ENCODE measurements at places on chromosomes 3 and 15.

DNA sequence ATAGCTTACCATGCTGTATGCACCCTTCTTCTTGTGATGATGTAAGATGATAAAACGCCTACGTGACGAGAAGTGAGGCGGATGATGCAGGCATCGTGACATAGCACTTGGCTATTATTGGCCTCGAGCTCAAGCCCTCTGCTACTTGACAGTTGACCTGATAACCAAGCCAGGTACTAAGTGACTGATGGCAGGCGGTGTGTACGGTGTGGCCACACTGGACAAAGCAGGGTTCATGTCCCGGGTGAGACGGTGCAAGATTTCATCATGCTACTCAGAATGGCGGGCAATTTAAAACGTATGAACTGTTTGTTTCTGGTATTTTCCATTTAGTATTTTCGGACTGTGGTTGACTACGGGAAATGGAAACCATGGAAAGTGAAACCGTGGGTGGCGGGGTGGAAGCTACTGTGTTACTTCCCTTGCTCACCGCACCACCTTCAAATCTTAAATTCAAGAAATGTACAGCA, 57.7 kb downstream of the SLC12A8 start:
- peak; percentile 49 for DNase-seq

DNA sequence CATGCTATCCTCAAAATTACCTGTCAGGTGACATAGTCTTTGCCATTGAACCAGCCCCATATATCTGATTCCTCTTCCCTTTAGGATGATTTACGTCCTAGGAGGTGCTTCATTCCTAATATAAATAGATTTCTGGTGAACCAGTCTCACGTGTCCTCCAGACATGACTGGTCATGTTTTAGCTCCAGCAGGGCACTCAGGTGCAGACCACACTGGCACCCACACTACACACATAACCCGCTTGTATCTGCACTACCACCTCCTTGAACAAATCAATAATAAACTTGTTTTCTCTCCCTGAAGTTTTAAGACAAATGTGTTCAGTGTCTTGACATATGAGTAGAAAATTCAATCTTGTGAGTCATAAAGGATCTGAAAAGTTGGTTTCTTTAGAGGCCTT, 155.5 kb downstream of the GOLIM4 start:
- DNase-seq: no peak

- no peak for DNase-seq
Observed at GRCh38 chr3:10420745-10421475, 84.5 kb downstream of the ATP2B2 start.

DNA sequence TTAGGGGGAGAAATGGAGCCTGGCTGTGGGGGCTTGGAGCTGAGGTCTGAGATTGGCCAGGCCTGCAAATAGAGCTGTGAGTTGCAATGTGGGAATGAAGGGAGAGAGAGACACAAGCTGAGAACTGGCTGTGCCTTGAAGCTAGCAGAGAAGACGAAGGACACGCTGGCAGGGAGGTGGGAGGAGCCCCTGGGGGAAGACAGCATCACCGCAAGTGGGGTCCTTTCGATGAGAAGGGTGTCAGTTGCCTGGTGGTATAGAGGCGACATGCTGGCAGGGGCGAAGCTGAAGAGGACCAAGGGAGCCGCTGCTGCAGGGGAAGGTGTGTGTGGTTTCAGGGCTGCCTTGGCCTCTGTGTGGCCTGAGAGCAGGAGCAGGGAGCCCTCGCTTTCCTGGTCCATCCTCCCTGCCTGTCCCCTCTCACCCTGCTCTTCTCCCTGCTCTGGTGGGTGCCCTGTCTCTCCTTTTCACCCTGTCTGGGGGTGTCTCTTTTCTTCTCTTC, 5.5 kb downstream of the RHCG start:
- DNase-seq: no peak

- DNase-seq: no peak
Observed at GRCh38 chr3:42746455-42747450, 26.3 kb downstream of the CCDC13 start.

DNA sequence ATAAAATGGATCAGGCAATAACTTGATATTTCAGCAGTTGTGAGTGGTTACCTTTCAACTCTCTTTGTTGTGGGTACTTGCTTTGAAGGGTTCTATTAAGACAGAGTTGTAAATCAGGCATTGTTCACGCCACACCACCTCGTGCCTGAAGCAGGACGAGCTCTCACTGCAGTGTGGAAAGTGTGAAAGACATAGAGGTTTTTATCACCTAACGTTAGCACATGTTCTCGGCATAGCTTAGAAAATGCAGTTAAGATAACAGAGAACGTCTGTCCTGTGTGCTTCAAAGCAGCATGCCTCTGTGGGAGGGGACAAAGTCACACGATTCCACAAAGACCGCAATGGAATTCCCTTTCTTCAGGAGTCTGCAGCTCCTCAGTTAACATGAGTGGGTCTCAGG, 7.8 kb downstream of the ADAMTS17 start:
- DNase-seq: no peak

GRCh38 chr15:40543631-40544294, 21.1 kb downstream of the CCDC32 start:
- no peak for DNase-seq

GRCh38 chr15:69538379-69538778, 85.8 kb downstream of the RPLP1 start:
- no peak for DNase-seq

DNA sequence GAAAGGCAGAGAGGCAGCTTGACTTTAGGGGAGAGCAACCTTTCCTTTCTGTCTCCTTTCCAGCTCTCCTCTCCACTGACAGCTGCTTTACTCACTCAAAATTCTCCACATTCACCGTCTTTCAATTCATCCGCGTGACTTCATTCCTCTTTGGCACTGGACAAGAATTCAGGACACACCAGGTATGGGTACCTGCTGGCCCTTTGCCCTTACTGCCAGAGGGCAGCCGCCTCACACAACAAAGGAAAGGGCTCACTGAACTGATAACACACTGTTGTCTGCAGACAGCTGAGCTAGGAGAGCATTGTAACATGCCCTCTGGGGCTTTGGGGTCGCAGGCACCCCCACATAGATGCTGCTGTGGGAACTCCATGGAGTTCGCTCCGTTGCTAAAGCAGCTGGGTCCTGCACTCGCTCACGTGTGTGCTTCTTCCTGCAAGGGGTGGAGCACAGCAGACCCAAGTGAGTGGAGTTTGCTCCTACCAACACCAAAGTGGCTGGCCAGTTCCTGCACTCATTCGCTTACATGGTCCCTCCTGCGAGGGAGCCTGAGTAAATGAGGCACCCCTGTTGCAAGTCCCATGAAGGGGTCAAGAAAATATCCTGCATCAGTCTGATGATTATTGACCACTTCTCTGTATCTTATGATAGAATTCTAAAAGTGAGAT, 79.0 kb upstream of the SGO1 start:
- DNase-seq: no peak

- no peak for DNase-seq
Observed at GRCh38 chr3:62898530-62899496, 23.6 kb upstream of the CADPS start.

DNA sequence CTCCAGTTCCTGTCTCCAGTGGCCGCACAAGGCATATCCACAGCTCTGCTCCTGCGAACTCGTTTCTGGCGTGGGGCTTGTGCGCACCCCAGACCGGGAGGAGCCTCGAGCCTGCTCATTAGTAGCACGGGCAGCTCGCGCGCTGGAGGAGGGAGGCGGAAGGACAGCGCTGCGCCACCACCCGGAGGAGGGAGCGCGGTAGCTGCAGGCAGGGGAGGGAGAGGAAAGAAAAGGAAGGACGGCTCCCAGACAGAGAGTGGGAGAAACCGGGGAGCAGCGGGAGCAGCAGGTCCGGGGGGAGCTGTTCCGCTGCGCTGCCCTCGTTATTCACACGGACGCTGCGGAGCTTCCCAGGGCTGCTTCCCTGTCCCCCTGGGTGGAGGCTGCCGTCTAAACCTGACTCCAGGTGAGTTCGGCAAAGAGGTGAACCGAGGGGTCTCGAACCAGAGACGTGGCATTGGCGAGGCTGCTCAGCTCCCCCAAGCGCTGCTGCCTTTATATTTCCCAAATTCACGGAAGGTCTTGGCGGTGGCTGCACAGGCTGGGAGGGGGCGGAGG, 121.3 kb upstream of the ZNF717 start:
- DNase-seq: no peak

DNA sequence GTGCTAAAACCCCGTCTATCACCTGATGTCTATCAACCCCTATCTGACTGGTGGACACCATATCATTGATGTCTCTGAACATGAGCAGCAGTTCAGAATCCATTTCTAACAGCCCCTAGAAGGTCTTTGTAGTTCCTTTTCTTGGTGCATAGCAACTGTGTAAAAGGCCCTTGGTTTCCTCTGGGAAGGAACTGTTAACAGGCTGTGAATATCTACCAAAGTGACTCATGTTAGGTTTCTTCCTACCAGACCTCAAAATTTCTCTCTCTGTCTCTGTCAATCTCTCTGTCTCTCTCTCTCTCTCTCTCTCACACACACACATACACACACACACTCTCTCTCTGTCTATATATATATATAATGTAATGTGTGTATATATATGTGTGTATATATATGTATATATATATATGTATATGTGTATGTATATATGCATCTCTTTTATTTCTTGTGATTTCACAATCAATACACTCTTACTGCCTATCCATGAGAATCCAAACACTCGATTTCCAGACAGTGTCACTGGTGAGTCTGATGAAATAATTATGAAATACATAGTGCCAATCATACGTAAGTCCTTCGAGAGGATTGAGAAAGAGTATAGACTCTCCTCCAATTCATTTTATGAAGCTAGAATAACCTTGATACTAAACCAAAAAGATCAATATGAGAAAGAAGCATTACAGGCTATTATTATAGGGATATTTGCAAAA, 335.9 kb upstream of the SLCO3A1 start:
- DNase-seq: no peak

DNA sequence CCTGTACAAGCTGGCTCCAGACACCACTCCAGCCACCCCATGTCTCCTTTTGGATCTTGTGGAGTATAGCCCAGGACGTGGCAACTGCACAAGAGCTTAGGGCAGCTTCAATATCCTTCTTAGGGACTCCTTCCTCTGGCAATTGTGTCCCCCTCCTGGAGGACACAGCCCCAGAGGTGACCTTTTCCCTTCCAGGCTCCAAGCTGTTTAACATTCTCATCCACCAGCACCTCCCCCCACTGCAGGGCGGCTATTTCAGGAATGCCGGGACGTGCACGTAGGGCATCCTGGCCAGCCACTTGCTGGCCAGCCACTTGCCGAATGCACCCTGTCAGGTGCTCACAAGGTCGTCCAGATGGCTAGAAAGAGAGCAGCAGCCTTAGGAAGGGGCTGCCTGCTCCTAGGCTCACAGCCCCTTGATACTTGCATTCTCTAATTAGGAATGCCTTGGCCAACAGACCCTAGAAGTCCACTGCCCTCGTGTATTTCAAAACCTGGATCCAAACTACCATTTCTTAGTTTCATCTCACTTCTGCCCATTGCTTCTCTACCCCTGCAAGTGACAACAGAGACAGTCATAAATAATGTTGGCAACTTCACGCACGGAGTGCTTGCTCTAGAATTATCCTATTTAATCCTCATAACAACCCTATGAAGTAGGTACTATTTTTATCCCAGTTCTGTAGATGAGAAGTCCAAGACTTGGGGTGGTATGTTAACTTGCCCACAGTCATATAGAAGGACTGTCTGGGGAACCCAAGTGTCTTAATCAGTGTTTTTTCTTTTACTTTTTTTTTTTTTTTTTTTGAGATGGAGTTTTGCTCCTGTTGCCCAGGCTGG, 24.5 kb upstream of the IDH2 start:
- no peak for DNase-seq

GRCh38 chr15:85048430-85048829, 66.8 kb downstream of the PDE8A start:
- no peak for DNase-seq

GRCh38 chr15:70453766-70454165, 309.6 kb downstream of the UACA start:
- DNase-seq: no peak

GRCh38 chr3:185311991-185312390, 50.9 kb upstream of the MAP3K13 start:
- DNase-seq: no peak

DNA sequence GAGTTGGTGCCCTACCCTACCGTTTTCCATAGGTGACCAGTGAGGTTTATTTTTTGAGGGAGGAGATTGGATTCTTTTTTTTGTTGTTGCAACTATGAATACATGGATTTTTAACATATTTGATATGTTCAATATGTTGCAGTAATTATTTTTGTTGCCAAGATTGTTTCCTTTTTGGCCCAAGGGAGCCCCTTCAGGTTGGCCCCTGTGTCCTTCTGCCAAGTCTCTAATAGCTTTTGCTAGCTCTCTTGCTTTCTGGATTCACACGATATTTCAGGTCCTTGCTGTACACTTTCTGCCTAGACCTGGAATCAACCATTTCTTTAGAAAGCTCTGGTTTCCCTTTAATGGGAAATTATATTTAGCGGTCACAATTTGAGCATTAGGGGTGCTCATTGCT, 22.7 kb upstream of the SLC28A1 start:
- no peak for DNase-seq

DNA sequence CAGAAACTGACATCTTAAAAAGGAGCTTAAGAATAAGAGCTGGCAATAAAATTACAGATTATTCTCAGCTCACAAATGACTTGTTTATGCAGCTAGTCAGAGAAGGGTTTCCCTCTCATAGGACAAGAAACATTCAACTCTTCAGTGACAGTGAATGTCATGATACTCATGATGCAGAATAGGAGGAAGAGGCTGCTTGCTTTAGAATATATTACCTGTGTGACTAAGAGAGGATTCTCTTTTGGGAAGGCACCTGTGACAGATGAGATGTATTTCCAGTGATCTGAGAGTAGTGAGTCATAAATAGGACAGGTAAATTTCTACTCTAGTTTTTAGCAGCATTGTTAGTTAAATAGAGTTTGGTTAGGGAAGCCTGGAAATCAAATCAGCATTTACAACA, 39.9 kb downstream of the RASA2 start:
- no peak for DNase-seq

DNA sequence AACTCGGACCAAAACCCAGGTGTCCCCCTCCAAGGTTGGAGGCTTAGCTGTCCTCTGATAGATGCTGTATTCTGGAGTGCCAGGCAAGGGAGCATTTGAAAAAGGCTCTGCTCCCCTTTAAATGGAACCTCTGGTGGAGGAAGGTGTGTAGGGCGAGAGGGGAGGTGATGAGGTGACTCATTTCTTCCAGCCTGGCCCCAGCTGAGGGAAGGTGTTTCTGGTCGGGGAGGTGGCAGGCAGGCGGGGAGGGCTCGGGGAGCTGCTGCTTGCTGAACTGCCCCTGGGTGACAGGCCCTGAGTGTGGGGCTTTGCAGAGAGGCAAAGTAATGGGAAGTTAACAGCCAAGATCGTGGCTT, 18.8 kb downstream of the PSTPIP1 start:
- peak; percentile 87 for DNase-seq

DNA sequence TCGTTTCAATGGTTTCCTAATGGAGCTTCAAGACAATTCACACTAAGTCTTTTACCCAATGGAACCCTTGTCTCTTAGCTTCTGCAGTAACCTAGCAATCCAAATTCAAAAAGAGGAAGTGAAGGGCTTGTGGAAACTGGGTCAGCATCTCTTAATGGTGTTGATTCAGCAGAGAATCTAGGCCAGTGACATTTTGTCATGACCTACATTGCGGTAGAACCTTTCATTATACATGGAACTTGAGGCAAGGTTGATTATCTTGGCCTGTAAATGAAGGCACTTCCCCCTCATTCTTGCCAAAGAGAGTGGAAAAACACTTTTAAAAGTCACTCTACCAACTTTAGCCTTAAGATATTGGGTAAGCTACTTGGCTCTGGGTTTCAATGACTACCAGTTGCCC, 42.8 kb downstream of the C2CD4B start:
- no peak for DNase-seq

GRCh38 chr3:104735691-104736090, 631.0 kb upstream of the ALCAM start:
- no peak for DNase-seq

GRCh38 chr3:184443364-184443763, 63.5 kb downstream of the CHRD start:
- no peak for DNase-seq

- DNase-seq: no peak
Observed at GRCh38 chr3:185976100-185976499, 38.3 kb upstream of the TRA2B start.

All from stimulated activated naive CD8-positive, alpha-beta T cell treated with anti-CD3 and anti-CD28 coated beads, Interleukin-15, Interleukin-2, amounts not matched to agents 100 U/mL and 50 U/mL, for 24 hours (primary cell).